ELR (cell line): ENCODE measurements at places on chromosomes 2 and 18.

DNA sequence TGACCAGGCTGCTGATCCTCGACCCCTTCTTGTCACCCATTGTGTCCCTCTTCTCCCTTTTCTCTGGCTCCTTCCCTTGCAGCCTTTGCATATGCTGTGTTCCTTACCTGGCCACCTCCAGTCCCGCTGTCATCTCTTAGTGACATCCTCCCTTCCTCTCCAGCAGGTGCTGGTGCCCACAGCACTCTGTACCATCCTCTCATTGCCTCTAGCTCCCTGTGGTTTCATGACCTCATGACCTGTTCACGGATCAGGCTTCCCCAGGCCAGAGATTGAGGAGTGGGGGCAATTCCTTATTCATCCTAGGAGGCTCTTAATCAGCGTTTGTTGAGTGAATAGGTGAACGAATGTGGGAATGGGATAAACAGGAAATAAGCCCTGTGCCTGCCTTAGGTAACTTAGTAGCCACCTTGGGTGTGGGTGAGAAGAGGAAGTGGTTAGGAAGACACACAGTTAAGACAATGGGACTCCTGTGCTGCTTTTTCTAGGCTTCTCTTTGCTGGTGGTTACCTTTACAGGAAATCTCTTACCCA is 35.5 kb downstream of the ITGA6 start:
- DNase-seq = no peak

DNA sequence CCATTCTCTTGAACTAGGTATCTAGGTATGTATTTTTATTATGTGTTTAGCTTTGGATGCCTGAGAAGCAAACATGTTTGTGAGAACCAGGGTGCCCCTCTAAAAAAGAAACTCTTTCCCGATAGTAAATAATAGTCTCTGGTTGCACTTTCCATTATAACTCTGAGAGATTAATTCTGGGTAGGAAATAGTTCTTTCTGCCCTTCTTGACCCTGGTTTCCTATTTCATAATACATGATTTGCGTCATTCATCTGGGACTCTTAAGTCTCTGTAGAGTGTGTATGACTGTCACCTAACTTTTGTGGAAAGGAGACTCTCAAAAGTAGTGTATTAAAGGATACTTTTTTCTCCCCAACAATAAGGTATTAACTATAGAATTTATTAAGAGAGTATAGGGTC is 31.5 kb downstream of the ACSL3 start:
- DNase-seq = peak; percentile 72

- DNase-seq = no peak
Measured at GRCh38 chr2:110220190-110220564, 7.8 kb upstream of the MTLN start.

DNA sequence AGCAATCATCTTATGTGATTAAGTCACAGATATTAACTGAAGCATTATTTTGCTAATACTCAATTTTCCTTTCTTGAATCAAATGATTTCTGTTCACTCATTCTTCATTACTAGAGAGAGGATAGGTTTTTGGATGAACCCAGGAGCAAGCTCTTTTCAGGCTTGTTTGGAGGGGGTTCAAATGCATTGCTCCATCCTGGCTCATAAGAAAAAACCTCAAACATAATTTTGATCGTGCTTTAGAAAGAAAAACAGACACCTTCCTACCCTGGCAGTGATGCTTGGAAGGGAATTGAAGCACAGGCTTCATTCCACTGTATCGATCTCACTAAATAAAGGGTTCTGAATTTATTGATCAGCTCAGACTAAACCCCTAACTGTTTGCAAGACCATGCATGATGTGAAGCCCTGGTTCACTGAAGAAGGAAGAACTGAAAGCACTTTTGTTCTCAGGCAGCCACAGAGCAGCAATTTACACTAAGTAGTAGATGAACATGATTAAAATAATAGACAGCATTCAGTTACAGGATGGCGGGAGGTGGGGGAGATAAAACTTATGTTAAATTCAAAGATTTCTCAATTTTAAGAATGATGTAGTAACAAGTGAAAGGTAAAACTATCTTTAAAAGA is 53.4 kb downstream of the CDH2 start:
- DNase-seq = no peak

DNA sequence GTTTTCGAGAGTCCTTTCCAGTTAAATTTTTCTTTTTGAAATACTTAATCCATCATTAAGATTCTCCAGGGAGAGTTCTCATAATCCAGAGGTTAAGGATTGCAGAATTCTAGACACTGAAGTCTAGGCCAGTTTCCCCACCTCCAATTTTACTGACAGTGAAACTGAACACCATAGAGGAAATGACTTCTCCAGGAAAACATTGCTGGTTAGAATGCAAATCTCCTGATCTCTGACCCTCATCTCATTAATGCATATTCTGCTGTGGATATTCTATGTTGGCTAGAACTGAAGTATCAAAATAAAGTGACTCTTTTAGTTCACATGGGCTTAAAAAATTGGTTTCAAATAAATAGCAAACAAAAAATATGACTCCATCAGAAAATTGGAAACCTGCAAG is 105.8 kb upstream of the UGP2 start:
- peak; percentile 28 for DNase-seq

DNA sequence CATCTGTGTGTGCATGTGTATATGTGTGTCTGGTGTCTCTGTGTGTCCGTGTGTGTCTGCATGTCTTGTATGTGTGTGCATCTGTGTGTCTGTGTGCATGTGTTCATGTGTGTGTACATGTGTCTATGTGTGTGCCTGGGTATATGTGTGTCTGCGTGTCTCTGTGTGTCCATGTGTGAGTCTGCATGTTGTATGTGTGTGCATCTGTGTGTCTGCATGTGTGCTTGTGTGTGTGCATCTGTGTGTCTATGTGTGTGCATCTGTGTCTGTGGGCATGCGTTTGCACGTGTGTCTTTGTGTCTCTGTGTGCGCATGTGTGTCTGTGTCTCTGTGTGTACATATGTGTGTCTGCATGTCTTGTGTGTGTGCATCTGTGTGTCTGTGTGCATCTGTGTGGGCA is 207.7 kb downstream of the TNS1 start:
- no peak for DNase-seq

GRCh38 chr2:240589850-240590525 is 3.5 kb downstream of the CAPN10 start:
- DNase-seq = no peak

GRCh38 chr2:38079116-38080052 is 3.4 kb upstream of the CYP1B1 start:
- no peak for DNase-seq

GRCh38 chr2:105406221-105406620 is 7.4 kb upstream of the FHL2 start:
- DNase-seq = peak; percentile 95

GRCh38 chr2:101617188-101617587 is 80.3 kb upstream of the MAP4K4 start:
- peak; percentile 84 for DNase-seq

DNA sequence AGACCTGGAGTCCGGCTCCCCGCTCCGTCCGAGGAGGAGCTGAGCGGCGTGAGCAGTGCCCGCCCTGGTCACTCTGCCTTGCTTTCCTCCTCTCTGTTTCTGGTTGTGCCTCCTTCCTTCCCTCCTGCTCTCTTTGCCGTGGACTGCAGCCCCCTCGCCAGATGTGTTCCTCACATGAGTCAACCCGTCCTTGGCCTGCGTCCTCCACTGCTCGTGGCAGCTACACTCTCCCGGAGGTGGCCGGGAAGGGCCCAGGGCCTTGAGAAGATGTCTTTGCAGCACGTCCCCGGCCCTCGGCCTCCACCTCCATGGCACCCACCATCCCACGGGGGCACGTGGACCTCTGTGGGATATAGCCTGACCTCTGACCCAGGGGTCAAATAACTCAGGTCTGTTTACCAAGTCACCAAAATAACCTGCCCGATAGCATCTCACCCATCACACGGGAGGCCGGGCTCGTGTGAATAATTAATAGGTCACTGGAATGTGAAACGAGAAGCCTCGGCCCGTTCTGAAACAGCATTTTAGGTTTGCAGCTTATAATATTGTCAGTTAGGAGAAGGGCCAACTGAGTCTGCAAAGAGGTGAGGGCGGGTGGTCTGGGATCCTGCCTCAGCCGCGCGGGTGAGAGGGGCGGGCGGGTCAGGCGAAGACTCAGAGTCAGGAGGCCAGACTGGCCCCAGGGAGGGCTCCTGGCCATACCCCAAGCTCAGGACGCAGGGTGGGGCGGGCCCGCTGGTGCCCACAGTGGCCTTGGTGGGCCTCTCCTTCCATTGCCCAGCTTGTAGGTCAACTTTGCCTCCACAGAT is 42.6 kb downstream of the NFATC1 start:
- DNase-seq = no peak

DNA sequence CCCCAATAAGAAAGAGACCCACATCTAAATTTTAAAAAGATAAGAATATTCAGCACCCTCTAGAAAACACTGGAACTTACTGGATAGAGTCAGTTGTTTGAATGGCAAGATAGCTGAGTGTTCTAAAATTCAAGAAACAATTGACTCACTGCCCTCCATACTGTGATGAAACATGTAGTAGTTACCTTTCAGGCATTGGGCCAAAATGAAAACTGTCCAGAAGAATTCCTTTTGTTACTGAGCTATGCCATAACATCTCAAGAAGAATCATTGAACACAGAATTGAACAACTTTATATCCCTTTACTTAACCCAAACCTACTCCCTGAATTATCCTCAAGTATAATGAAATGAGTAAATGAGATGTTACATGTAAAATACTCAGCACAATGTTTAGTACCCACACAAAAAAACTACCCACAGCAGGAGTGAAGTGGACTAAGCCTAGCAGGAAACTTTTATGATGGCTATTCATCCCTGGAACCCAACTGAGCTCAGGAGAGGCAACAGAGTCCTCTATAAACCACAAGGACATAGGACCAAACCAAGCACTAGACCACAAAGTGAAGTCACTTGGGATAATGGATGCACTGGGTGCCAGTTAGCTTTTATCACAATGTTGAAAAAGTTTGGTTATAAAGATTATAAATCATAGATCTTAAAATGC is 32.7 kb downstream of the RBM43 start:
- no peak for DNase-seq

DNA sequence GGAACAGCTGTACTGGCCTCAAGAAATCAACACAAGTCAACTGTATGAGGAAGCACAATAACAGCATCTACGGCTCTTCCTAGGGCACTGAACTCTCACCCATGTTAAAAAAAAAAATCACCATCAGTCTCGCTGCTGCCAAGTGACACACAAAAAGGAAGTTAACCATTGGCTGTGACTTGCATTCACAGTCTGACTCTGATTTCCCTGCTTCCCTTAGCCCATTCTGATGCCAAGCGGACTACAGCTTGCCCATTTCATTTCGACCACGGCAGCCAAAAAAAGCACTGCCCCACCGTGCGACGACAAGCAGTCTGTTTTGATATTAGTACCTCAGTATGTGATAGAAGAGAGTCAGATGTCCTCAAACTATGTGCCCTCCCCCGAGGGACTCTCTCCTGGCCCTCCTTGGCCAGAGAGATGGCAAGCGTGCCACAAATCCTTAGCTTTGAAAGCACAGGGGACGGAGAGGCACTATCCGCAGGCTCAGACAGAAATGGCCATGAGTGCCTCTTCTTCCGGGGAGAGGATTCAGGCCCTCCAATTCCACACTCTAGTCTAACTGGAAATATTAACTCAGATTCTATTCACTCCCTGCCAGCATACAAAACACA is 250.0 kb downstream of the TCF4 start:
- DNase-seq = no peak

DNA sequence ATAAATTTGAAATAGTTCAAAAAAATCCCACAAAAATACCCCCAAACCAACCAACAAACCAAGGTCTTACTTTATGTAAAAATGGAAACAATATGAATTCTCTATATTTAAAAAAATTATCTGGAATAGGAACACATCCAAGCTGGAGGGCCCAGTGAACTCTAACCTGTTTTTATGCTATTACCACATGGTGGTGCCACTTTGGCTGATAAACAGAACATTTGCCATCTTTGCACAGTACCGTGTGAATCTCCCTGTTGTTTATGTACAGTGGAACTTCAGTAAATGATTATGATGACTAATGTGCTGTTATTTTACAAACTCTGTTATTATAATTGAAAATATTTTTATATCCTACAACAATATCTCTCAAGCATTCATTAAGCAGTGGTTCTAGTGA is 145.3 kb upstream of the SMAD7 start:
- peak; percentile 15 for DNase-seq

- no peak for DNase-seq
Measured at GRCh38 chr2:6211236-6211635, 519.1 kb downstream of the SOX11 start.

GRCh38 chr2:149562324-149562723 is 25.3 kb downstream of the MMADHC start:
- DNase-seq = peak; percentile 54

DNA sequence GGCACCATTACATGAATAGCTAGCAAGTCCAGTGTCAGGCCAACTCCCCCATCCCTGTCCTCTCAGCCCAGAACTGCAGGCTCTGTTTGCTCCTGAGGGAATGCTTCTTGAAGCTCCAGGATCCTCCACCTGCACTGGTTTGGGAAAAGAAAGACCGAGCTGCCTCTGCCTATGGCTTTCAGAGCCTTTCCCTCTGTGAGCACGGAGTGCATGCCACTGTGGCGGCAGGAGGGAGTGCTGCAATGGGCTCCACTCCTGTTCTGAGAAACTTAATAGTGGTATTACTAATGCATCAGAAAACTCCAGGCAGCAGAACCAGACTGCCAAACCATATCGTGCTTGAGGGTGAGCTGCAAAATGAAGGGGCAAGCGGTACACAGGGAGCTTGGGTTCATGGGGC is 271.8 kb downstream of the SRBD1 start:
- DNase-seq = no peak

DNA sequence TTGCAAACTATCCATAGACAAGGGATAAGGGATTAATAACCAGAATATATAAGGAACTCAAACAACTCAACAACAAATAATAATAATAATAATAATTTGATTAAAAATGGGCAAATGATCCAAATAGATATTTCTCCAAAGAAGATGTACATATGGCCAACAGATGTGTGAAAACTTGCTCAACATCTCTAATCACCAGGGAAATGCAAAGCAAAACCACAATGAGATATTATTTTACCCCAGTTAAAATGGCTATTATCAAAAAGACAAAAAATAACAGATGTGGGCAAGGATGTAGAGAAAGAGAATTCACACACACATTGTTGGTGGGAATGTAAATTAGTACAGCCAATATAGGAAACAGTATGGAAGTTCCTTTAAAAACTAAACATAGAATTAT is 26.9 kb downstream of the DNAH7 start:
- no peak for DNase-seq
